ENCODE measurements at places on chromosomes 5 and 9.
A peak's percentile ranks its signal among the peaks of the same experiment; 100 is the strongest.

GRCh38 chr9:107698779-107699178 is 209.2 kb upstream of the KLF4 start:
- DNase-seq = no peak

GRCh38 chr9:9112001-9112720 is 1312.6 kb upstream of the DMAC1 start:
- DNase-seq = no peak

GRCh38 chr9:111180811-111181210 is 142.5 kb upstream of the LPAR1 start:
- DNase-seq = no peak

GRCh38 chr5:74316064-74316603 is 324.4 kb downstream of the ENC1 start:
- peak; percentile 98 for DNase-seq

- DNase-seq = peak; percentile 55
Observed at GRCh38 chr5:157290156-157290980, 24.4 kb downstream of the CYFIP2 start.

GRCh38 chr5:130520211-130520610 is 615.9 kb downstream of the CHSY3 start:
- DNase-seq = peak; percentile 56

- DNase-seq = no peak
Observed at GRCh38 chr5:76393035-76393680, 9.9 kb upstream of the IQGAP2 start.

DNA sequence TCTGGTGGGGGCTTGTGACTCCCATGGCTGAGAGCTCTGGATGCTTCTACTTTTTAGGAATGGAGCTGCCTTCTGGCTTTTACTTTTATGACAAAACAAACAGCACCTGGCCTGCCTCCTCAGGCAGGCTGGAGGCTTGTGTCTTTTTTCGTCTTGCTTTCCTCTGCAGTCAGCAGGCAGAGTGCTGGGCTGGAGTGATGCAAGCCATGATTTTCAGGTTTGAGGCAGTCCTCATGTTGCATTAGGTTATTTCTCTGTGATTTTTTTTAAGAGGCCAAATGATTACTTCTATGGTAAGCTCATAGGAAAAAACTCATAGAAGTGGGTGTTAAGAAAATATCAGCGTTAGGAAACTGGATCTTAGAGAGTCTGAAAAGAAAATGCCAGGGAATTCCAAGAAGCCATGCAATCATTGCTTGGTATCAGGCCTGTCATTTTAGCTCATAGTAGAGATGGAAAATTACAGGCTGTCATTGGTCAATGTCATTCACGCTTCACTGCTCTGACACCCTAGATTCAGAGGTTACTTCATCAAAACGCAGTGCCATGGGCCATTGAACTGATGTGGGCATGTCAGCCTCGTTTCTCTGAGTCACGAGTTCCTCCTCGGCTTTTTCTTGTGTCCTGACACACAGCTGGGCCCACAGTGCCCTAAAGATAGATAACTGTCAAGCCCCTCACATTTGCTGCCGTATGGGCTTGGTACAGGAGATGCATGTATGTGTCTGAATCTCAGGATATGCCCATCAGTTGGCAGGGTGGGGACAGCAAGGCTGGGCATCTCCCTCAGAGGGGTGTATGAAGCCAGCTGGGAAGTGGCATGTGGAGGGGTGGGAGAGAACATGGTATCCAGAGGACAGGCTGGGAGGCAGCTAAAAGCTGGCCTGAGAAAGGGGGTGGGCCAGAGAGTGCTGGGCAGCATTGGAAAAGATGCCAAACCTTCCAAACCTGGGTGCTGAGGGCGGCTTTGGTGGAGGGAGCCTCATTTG is 151.8 kb downstream of the HSPA4 start:
- no peak for DNase-seq

DNA sequence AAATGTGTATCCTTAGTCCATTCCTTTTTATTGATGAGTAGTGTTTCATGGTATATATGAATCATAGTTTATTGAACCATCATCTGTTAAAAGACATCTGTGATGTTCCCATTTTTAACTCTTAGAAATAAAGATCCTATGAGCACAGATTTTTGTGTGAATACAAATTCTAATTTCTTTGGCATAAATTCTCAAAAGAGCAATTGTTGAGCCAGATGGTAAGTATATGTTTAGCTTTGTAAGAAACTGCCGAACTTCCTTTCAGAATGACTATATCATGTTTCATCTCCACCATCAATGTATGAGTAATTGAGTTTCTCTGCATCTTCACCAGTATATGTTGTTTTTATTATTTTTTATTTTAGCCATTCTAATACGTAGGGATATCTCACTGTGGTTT is 526.4 kb downstream of the CDH10 start:
- no peak for DNase-seq

- no peak for DNase-seq
Observed at GRCh38 chr9:23669776-23670175, 156.3 kb downstream of the ELAVL2 start.

- no peak for DNase-seq
Observed at GRCh38 chr5:158369241-158369640, 510.3 kb upstream of the CLINT1 start.

GRCh38 chr9:135818718-135819475 is 88.4 kb downstream of the CAMSAP1 start:
- no peak for DNase-seq

DNA sequence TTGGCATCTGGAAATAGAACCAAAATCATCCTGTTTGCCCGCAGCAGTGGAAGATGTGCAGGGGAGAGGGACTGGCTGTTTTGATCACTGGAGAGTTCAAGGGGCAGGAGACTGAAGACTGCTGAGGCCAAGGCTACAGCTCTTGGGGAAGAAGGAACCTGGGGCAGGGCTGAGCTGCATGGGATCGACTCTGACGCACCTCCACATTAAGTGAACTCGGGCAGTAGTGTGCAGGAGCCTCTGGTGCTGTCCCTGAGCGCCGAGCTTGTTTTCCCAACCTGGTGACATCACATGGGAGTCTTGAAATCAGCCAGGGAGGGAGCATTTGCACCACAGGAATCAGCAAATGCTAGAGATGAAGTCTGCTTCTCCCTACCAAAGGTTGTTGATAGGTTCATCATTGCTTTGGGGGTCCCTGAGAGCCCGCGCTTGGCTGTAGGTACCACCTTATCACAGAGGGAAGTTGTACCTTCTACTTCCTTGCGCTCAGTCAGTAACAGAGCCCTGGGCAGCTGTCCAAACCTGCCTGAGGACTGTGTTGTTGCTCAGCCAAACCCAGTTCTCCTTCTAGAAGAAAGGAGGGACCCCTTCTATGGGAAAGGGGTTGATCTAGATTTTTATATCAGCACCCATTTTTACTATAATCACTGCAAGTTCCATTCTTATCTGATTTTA is 52.3 kb upstream of the CTSL start:
- DNase-seq = no peak

GRCh38 chr9:91786132-91786896 is 163.7 kb downstream of the ROR2 start:
- no peak for DNase-seq

- peak; percentile 82 for DNase-seq
Observed at GRCh38 chr5:126865299-126865698, 88.4 kb downstream of the LMNB1 start.

DNA sequence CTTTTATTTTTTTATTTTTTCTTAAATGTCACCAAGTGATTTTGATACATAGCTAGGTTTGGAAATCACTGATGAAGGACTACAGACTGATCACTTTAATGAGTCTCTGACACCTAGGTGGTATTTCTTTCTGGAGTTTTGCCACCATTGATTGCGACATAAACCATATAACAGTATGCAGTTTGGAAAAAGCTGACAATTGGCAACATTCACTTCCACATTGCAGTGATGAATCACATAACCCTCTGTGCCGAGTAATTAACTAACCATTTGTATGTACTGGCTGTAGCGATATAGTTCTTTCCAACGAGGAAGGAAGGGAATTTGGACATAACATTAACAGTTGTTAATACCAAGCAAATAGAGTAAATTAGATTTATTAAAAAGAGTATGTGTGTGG is 222.9 kb upstream of the EFNA5 start:
- DNase-seq = peak; percentile 39

DNA sequence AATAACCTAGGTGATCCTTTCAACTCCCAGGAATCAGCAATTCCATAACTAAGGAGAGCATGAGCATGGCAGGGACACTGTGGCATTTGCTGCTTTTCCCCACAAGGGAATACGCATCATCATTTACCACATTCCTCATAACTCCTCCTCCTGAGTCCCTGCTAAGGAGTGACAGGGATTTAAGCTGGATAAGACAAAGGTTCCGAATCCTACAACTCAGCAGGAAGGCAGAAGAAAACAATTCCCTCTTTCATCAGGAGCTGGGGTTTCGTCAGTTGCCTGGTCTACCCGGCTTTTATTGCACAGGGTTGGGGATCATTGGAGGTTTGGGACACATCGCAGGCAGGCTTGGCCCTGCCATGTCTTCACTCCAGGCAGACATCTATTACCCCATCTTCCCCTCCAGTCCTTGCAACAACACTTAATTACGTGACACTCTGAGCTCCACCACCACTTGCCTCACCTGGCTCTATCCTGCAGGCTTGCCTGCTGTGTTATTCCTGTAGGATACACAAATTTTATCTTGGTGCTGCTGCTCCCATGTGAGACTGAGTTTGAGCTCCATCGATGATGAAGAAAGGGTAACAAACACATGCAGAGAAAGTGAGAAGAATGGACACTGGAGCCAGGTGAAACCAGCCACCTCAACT is 563.0 kb upstream of the KLF4 start:
- DNase-seq = peak; percentile 40

GRCh38 chr5:38830521-38831051 is 15.2 kb upstream of the OSMR start:
- DNase-seq = peak; percentile 87

DNA sequence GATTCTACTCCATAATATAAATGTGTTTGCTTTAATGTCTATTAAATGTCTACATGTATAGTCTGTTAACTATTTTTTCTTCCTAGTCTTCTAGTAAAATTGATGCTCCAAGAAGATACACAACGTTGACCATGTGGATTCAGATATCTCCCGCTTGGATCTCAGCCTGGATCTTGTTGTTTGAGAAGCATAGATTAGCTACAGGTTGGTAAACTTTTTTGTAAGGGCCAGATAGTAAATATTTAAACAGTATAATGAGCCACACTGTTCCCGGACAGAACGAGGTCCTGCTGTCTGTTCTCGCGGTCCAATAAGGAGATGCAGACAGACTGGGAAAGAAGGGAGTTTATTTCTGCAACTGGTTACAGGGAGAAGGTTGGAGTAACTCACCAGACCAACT is 86.2 kb upstream of the IL12B start:
- no peak for DNase-seq

- DNase-seq = peak; percentile 99
Observed at GRCh38 chr5:143244000-143244736, 159.3 kb downstream of the NR3C1 start.

DNA sequence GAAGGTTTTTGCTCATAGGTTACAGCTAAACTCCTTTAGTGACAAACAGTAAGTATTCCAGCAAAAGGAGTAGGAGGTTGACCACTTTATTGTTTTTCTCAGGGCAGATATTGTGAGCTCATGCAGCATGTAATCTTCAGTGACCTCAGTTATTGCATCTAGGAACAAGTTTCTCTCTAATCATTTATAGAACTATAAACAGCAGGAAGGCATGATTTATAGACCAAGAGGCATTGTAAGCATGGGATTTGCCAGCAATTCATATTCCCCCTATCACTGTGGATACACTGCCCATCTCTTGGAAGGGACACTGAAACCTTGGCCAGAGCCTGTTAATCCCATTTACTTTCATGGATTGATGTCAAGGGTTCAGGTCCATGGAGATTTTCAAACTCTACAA is 15.4 kb upstream of the FAM170A start:
- no peak for DNase-seq

GRCh38 chr9:75142202-75142601 is 53.9 kb downstream of the OSTF1 start:
- DNase-seq = no peak

DNA sequence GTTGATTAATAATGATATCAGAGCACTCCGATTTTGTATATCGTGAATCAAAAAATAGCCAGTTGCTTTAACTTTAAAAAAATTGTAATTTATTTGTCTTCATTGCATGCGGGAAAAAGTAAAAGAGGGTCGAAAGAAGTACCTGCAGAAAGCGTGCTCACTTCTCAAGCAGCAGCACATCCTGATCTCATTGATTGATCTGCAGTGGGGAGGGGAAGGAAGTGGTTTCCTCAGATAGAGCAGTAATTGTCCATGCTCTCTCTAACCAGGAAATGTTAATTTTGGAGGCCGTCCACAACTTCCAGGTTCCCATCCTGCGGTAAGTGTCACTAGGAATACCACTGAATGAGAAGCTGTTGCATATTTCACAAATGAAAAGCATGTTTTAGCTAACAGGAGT is 63.2 kb downstream of the SYK start:
- DNase-seq = no peak

GRCh38 chr9:4489919-4490704 is at the start of gene SLC1A1:
SLC1A1 (plus strand) TSS chr9:4490468; CDS start chr9:4490680, 212 bp downstream.
- DNase-seq = peak; percentile 41

DNA sequence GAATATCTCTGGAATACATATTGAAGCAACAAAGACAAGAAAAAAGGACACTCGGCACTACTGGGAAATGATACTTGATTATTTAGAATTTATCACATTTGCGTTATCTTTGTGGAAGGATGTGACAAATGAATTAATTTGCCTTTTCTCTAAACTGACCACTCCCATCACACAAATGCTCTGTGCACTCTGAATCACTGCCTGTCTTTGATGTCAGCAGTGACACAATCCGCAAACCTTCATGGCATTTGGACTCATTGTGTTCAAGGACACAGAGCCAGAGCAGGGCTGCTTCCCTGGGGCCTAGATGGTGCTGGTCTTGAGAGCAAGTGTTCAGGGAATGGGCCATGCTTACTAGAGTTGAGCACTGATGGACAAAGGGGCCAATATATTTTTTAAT is 4.9 kb upstream of the KIF4B start:
- DNase-seq = peak; percentile 52

DNA sequence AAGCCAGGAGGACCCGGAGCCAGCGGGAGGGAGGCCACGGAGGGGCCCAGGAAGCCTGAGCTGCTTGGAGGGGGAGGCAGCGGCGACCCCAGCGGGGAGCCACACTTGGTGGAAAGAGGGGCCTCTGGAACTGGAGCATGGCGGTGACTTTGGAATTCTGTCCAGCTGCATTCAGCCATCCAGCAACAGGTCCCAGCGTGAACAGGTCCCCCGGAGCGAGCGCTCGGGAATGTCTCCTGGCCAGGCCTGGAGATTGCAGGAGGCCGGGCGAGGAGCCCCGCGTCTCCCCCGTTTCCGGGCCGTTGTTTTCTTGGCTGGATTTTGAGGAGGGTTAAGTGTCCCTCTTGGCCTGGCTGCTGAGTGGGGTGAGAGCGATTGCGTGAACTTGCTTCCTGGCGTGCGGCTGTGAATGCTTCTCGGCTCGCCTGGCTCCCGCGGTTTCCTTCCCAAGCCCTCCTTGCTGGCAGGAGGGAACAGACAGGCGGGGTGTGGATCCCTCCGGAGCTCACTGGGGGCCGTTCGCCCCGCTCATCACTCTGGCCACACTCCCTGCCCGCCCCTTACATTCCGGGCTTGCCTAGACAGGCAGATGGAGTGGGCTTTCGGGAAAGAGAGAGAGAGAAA is 125.3 kb upstream of the IRX4 start:
- DNase-seq = no peak

DNA sequence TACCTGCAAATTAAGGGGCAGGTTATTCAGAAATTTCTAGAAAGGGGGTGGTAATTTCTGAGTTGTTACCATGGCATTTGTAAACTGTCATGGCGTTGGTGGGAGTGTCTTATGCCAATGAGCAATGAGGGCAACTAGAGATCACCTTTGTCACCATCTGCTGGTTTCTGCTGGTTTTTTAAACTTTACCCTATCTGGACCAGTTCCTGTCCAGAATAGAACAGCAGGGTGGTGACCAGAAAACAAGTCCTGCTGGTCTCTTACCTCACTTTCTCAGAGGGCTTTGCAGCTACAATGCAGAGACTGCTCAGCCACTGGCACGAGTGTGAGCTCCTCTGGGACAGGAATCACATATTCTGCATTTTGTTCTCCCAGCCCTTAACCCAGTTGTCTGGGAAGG is 51.4 kb downstream of the FAM114A2 start:
- DNase-seq = no peak

All from ELR (cell line).